ENCODE measurements at places on chromosomes 2 and 18.
A peak's percentile ranks its signal among the peaks of the same experiment; 100 is the strongest.

GRCh38 chr2:3805201-3805939 lies 102.0 kb downstream of the DCDC2C start:
- DNase-seq = peak; percentile 11

DNA sequence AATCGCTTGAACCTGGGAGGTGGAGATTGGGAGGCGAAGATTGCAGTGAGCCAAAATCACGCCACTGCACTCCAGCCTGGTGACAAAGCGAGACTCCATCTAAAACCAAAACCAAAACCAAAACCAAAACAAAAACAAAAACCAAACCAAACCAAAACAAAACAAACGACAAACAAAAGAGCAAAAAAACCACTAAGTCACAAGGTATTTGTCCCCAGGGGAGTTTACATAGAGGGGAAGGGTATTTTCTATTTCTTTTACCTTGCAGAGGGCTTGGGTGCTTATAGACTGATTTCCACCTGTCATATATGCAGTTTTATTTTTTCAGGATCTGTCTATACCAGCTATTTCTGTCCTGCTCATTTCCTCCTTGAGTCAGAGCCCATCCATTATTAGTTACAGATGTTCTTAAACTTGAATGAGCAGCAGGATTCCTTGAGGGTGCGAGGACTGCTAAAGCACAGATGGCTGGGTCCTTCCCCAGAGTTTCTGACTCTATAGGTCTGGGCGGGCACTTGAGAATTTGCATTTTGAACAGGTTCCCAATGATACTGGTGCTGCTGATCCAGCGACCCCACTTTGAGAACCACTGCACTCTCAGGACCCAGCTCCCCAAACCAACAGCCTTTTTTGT lies 102.2 kb upstream of the UXS1 start:
- DNase-seq = no peak

GRCh38 chr2:69961496-69961895 lies at the start of gene ASPRV1:
Gene ASPRV1 (minus strand): TSS chr2:69961631. CDS start chr2:69961436, 195 bp downstream.
- no peak for DNase-seq

DNA sequence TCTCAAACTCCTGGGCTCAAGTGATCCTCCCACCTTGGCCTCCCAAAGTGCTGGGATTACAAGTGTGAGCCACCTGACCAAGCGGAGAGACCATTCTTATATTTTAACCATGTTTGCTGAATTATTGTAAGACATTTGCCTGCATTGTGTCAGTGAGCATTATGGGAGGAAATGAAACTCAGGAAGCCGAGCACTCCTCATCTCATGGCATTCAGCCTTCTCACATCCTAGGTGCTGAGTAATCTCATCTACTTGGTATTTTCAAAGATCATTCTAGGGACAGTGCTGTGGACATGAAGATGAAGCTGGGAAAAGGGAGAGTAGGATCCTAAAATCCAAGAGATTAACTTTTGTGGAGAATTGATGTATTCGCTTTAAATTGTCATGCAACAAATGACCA lies 66.1 kb downstream of the NAPG start:
- DNase-seq = no peak

- DNase-seq = peak; percentile 57
These were observed 77.6 kb upstream of the BCL2L11 start for GRCh38 chr2:111042772-111043771.

DNA sequence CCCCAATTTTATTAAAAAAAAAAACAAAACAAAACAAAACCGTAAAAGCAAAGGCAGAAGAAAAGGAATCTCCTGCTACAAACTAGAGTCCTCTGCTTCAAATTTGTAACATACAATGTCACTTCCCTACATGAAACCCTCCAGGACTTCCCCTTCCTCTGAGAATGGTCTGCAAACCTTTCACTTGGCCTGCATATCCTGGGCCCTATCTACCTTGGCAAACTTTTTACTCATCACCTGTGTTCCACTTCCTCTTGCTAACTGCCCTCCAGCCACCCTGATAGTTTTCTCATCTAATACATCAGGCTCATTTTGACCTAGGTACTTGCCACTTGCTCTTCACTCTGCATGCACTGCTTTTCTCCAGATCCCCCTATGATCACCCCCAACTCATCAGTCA lies 255.5 kb downstream of the ETAA1 start:
- DNase-seq = no peak

- DNase-seq = no peak
These were observed 147.8 kb downstream of the SATB2 start for GRCh38 chr2:199309973-199310372.

DNA sequence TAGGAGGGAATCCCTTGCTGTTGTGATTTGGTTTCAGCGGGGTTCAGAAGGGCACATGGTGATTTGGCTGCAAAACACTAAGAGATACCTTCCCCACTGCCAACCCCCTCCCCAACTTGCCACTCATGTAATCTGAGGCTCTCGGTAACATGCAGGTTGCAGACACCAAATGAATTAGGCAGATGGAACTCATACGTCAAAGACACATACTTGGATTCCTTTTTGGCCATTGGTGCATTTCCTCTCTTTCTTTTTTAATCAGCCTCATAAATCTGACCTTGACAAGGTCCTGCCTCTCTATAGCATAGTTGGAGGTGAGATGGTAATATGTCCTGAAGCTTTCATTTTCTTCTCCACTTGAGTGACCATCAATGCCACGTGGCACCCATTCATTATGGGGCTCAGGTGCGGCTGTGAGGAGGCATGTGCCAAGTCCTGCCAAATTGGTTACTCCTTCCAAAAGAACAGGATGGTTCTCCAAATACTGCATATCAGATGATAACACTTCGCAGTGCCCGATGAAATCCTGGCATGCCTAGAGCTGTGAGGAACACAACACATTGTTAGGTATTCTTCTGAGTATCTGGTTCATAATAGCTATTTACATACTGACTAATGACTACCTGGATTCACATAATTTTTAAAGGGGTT lies 8.3 kb upstream of the TMEM178A start:
- DNase-seq = no peak

- no peak for DNase-seq
These were observed 285.8 kb downstream of the C1D start for GRCh38 chr2:67777010-67777409.

DNA sequence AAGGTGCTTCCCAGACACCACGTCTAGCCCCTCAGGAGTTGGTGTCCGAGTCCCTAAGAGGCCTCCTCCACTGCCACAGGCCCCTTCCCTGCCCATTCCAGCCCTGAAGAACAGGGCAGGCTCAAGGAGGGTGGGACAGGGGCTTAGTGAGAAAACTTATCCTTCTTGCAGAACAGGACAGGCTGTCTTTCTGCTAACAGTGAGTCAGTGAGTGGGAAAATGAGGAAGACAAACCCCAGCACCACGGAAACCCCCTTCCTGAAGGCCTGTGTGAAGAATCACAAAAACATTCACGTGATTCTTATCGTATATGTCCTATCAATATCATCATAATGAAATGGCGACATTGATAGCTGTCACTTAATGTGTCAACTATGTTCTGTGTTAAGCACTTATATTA lies 9.8 kb downstream of the FZD7 start:
- no peak for DNase-seq

DNA sequence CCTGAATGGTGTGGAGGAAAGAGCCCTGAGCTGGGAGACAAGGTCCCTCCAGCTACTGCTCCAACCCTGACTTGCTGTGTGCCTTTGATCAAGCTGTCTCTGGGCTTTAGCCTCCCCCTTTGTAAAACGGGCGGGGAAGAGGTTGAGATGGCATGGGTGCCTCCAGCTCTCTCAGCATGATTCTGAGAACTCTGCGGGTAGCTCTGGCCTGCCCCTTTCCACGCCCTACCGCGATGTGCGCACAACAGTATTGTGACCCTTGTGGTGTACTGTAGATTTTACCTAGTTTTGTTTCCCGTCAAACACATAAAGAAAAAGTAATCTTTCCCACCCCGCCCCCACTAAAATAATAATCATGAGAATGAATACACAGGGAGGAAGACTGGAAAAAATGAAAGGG lies 5.3 kb downstream of the CD8A start:
- DNase-seq = peak; percentile 20

DNA sequence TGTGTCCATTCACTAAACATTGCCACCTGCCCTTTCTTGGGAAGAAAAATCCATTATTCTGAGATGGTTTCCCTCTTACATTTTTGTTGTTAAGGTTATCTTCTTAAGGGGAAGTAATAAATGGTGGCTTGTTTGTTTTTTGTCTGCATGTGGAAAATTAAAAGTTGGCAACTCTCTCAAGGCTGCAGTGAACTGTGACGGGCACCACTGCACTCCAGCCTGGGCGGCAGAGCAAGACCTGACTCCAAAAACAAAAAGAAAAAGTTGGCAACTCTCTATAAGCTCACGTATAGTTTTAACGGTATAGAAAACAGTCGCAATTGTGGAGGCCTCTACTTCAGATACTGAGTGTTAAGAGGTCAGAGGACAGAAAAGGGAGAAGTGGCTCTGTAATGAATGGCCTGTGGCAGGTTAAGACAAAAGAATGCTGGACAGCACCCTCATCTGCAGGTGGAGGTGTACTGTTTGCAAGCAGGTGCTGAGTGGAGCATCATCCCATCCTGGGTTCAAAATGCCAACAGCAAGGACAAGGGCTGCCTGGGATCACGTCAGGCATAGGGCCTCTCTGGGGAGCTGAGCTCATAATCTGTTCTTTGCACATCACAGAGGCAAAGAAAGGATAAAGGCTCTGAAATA lies 16.7 kb downstream of the L3MBTL4 start:
- no peak for DNase-seq

GRCh38 chr2:77397763-77398162 lies 124.4 kb downstream of the LRRTM4 start:
- DNase-seq = no peak

Measured in activated CD4-positive, alpha-beta T cell treated with anti-CD3 and anti-CD28 coated beads for 36 hours (primary cell).